Chondrocyte (in vitro differentiated cells): ENCODE measurements at places on chromosomes 12 and 14. TPM values are rescaled to one million over a fixed set of nuclear protein-coding genes. Genes with fewer than 3 reads are reported as not detected.
A peak's percentile ranks its signal among the peaks of the same experiment; 100 is the strongest.

- H3K36me3 ChIP-seq: no peaks in the 10 kb centered on the region
- H3K4me3 ChIP-seq: peak overlapping the region; percentile 58
- peak overlapping the region; percentile 51 for H3K27ac ChIP-seq
- peaks cover 26% of the 10 kb centered on the region for H3K27me3 ChIP-seq
These were observed 4.5 kb downstream of the DHH start for GRCh38 chr12:49089821-49090773.

Gene TSPAN9
- total RNA-seq: 50.4 to 98.1 TPM (median 54.4 TPM) in 3 replicates

Gene PRR4
- total RNA-seq: 2.3 to 3.9 TPM (median 3.6 TPM) in 3 replicates

Gene TAS2R42
- not detected in 3 replicates for total RNA-seq

Gene TBC1D30
- 1.7 to 2.0 TPM (median 1.7 TPM) in 3 replicates for total RNA-seq

Gene NPFF
- total RNA-seq: 0.92 TPM in 1 of 3 replicates, not detected in the others
